ENCODE measurements at places on chromosomes 6 and 20.

DNA sequence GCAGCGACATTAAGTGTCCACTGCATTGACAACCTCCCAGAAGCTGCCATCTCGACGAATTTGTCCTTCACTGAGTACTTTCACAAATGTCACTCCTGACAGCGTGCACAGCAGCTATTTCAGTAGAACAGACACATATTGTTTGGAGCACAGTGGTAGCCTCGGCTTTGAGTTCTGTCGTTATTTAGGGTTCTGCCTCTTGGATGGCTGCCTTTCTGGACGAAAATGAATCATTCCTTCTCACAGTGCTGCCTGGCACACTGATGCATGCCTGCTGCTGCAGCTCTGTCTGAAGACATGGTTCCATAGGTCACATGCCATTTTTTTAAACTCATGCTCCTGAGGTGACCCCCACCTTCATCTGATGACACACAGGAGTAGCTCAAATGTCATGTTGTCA is 477.0 kb downstream of the C6orf118 start:
- DNase-seq: no peak

DNA sequence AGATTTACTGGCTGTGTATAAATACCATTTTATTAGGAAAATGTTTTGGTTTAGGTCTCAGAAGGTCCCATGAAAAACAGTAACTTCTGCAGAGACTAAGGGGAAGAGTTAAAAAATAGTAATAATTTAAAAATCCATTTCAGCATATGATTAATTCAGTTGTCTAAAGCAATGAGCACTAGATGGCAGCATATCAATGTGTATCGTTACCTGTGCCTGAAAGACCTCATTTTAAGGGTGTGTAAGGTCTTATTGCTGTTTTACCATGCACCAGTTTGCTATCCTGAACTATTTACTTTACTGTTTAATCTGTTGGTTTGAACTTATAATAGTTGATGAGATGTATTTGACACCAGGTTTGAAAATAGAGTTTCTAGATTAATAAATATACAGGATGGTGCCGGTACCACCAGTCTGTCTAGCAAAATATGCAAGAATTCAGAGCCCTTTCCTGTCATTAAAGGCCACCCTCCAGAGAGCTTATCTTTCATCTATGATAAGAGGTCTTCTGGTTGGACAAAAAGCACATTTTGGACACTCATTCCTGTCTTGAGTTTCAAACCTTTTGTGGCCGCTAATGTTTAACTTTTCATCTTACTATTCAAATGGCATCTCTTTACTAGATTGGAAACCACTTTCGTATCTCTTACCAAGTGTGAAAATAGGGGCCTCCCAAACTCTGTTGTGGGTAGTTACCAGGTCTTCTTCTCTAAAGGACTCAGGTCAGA is 8.9 kb upstream of the AHI1 start:
- no peak for DNase-seq

GRCh38 chr6:111972745-111973117 is 81.2 kb upstream of the CCN6 start:
- no peak for DNase-seq

DNA sequence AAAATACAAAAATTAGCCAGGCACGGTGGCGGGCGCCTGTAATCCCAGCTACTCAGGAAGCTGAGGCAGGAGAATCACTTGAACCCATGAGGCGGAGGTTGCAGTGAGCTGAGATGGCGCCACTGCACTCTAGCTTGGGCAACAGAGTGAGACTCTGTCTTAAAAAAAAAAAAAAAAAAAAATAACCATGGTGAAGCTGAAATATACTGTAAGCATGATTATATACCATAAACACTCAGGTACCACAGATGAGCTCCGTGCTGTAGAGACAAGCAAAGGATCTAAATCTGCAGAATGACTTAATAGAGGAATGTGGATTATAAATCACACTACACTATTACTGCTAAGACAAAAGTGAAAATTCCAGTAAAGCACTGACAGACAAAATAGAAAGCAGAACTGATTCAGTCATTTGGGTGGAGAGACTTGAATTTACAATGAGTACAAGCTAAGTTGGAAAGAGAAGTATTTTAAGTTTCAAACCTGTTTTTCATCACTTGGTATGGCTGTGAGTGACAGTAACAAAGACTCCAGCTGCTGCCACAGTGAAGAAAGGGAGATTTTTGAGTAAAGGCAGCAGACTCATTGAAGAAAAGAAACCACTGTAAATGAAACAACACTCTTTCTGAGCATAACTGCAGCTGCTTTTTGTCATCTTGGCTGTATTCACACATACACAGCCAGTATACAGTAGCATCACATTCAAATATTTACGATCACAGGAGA is 322.1 kb downstream of the RNGTT start:
- DNase-seq: no peak

DNA sequence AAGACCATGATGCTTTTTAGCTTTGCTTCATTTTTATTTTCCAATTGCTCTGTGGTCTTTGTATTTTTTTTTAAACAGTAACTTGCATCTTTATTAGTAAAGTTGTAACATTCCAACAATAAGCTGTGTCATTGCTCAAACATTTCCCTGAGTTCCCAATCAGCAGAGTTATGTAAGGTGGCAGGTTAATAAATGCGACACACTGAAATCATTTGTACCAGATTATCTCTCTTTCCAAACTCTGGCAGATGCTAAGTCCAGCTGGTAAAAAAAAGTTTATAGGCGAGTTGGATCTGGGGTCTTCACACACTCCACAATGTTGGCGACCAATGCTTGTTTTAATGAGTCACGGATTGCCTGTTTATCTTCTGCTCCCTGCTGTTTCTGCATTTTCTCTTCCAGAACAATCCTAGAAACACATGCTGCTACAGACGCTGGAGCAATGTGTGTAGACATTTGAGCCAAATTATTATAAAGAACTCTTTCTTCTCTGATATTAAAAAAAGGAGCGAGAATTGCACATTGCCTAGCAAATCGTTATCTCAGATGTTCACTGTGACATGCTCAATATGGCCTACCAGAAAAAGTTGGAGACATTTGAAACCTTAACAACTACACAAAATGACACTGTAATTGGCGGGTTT is 113.6 kb upstream of the IFNGR1 start:
- DNase-seq: no peak

GRCh38 chr20:19071902-19072498 is 140.4 kb upstream of the SLC24A3 start:
- DNase-seq: no peak

- DNase-seq: no peak
These were observed 217.7 kb upstream of the LRFN2 start for GRCh38 chr6:40804905-40805304.

- DNase-seq: no peak
These were observed 198.6 kb downstream of the DTNBP1 start for GRCh38 chr6:15464211-15464725.

DNA sequence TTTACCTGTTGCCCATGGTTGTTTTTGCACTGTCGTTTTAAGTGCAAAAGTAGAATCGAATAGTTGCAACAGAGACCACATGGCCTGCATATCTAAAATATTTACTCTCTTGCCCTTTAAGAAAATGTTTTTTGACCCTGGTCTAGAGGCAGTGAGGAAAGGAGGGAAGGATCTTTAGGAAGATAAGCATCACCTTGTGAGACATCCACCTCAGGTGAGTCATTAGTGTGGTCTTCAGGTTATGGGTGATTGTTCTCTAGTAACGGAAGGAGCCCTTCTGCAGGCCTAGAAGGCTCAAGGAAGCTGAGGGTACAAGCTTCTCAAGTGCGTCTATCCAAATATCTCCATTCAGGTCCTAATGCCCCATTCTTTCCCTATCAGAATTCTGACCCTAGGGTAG is 6.6 kb upstream of the RAB44 start:
- no peak for DNase-seq

DNA sequence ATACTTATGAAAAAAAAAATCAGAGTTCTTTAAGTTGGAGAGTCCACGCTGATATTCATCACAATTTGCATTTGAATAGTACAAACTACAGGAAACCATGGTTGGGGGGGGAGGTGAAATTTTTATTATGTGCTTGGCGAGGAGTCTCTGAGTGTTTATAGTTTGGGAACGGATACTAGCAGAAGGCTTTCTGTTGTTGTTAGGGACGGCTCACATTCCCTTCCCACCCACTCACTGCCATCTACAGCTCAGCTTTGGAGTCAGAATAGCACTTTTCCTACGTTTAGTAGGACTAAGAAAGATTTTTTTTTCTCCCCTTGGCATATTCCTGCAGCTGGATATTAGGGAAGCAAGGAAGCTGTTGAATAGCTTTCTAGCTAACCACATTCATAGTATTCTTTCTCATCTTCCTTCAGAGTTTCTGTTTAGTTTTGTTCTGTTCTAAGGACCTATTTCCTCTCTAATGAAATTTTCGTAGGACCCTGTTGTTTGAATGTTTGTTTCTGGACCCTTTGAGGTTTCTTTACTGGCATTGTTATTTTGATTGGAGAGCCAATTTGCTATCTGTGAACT is 235.1 kb upstream of the ZNF217 start:
- DNase-seq: no peak

GRCh38 chr6:114740547-114740946 is 397.7 kb upstream of the HS3ST5 start:
- DNase-seq: no peak

DNA sequence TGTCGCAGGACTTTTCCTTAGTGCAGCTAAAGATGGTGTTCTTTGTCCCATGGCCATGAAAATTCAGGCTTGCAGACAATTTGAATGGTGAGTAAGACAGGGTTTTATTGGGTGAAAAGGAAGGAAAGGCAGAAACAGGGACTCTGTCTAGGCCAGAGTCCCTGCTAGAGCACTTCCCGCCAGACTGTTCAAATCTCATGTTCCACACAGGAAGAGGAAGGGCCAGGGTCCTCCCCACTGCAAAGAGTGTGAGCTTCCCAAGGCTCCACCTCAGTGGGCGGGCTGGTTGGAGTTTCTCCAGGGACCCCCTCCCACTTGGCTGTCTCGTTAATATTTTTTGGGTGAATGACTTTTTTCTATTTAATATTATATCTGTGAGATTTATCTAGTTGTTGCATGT is 29.0 kb downstream of the COL19A1 start:
- DNase-seq: no peak

DNA sequence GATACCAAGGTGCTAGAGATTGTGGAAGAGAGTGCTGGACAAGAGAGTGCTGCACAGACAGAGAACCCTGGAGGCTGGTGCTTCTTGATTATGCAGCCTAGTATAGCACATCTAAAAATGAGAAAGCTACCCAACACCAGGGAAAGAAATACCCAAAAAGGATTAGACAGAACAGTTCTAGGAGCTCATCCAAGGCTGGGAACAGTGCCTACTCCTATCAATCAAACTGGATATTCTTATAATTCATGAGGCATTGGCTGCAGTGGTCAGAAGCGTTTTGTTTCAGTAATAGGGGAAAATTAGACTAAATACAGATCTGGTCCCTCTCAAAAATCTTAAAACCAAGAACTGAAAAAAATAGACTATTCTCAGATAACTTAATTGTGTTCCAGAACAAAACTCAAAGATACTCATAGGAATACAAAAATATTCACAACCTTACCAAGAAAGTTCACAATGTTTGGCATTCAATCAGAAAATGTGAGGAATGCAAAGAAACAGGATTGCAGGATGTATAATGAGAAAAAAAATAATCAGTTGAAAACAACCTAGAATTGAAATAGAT is 222.9 kb downstream of the EPHA7 start:
- no peak for DNase-seq

GRCh38 chr20:24693466-24694156 is 224.2 kb downstream of the SYNDIG1 start:
- no peak for DNase-seq

- no peak for DNase-seq
These were observed 197.9 kb downstream of the TRIM27 start for GRCh38 chr6:28725890-28726348.

DNA sequence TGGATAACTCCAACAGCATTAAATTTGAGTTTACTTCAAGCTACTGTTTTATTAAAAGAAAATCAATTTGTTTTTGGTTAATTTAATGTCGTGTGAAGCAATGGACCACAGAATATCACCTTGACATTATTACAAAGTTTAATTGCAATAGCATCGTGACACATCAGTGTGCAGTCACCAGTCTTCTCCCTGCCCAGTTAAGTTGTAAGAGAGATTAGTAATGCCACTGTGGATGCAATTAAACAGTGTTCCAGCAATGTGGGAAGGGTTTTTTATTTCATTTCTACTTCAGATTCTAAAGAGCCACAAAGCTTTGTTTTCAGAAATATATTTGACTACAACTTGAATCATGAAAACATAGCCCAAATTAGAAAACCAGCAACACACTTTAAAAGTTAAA is 128.7 kb downstream of the SYNE1 start:
- no peak for DNase-seq

GRCh38 chr6:127291495-127291894 is 24.8 kb downstream of the RNF146 start:
- no peak for DNase-seq

- DNase-seq: no peak
These were observed 4.9 kb upstream of the TOX2 start for GRCh38 chr20:43909720-43910119.

DNA sequence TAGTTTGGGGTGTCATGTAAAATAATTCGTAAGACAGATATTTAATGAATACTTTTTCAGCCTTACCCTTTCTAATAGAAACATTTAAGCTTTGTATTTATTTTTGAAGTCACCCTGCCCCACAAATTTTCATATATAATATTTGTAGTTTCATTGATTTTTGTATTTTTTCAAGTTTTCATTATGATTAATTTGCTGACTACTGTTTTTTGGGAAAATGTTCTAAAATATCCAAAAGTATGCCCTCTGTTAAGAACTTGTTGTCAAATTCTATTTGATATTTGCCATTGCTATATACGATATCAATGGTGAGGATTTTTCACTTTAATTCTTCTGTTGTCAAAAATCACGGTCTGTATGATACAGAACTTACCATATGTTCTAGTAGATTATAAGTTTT is 793.9 kb upstream of the CITED2 start:
- DNase-seq: no peak

GRCh38 chr20:2298701-2299100 is 2.9 kb downstream of the TGM3 start:
- no peak for DNase-seq

- no peak for DNase-seq
These were observed 9.1 kb upstream of the SLC22A16 start for GRCh38 chr6:110485491-110485890.

- DNase-seq: no peak
These were observed 179.5 kb upstream of the SYNDIG1 start for GRCh38 chr20:24289737-24290481.

DNA sequence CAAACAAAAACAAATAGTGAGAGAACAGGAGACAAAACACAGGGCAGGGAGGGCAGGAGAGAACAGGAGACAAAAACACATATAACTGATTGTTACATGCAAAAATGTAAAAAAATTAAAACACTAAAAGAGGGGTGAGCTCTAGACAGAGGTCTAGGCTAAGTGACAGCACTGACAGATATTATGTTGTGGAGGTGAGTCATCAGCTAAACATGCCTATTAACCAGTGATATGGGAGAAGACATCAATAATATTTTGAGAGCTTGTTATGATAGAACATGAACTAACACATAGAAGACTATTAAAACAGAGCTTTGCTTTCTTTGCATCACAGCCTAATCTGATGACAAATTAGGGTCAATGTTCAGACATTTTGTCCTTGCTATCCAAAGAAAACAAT is 972.7 kb downstream of the PRIM2 start:
- no peak for DNase-seq

GRCh38 chr20:24917056-24917455 is 32.0 kb upstream of the CST7 start:
- no peak for DNase-seq
